RPMI7951 (cell line): ENCODE measurements at places on chromosomes 3 and 15. TPM values are rescaled to one million over a fixed set of nuclear protein-coding genes. Genes with fewer than 3 reads are reported as not detected.

GRCh38 chr3:134326760-134327593 is 47.3 kb downstream of the AMOTL2 start:
- peak; percentile 96 for DNase-seq

DNA sequence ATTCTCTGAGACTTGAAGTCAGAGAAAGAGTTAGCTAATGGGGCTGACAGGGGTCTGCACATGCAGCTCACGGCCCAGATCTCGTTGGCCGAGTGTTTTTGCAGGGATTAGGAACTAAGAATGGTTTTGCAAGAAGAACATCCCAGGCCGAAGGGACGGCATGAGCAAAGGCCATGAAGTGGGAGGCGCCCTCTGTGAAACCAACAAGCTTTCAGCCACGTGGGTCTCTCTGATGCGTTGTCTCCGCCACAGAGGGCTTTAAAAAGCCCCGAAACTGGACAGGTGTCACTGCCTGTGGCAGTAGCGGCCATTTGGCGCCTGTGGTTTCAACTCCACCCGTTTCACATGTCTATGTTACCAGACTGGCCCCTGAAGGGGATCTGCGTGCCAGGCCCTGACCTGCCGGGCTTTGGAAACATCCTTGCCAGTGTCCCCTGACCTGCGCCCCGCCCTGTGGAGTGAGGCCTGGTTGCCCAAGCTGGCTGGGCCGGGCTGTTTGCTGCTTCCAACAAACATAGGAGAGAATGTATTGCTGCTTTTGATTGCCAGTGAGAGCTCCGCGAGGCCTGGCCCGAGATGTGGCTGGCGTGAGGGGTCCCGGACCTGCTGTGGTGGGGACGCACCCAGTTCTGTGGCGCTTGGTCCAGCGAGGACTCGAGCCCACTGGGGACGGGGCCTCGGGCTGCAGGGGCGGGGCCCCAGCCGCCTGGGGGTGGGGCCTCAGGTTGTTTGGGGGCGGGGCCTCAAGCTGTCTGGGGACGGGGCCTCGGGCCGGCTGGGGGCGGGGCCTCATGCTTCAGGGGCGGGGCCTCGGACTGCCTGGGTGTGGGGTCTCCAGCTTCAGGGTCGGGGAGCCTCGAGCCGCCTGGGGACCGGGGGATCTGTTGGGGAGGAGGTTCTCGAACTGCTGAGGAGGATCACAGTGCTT is 30.4 kb downstream of the GOLGA6L2 start:
- DNase-seq = no peak

GRCh38 chr15:79067072-79067833 is 23.3 kb downstream of the RASGRF1 start:
- no peak for DNase-seq

DNA sequence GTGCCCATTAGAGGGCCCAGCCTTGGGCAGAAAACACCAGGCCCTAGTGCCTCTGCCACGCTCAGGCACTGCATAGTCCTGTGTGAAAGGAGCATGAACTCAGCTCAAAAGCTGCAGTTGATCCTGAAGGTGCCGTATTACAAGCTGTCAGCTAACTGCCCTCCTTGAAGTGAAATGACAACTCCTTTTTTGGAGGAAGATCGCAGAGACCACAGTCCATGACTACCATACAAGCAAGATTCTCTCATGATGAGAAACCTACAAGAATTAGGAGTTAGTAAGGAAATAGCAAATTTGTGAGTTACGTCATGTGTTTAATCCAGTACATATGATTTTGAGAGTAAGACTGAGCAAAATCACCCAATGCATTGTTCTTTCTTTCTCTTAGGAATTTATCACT is 513.9 kb upstream of the NR2F2 start:
- DNase-seq = no peak

- DNase-seq = no peak
Observed at GRCh38 chr3:36196058-36196457, 184.2 kb upstream of the STAC start.

DNA sequence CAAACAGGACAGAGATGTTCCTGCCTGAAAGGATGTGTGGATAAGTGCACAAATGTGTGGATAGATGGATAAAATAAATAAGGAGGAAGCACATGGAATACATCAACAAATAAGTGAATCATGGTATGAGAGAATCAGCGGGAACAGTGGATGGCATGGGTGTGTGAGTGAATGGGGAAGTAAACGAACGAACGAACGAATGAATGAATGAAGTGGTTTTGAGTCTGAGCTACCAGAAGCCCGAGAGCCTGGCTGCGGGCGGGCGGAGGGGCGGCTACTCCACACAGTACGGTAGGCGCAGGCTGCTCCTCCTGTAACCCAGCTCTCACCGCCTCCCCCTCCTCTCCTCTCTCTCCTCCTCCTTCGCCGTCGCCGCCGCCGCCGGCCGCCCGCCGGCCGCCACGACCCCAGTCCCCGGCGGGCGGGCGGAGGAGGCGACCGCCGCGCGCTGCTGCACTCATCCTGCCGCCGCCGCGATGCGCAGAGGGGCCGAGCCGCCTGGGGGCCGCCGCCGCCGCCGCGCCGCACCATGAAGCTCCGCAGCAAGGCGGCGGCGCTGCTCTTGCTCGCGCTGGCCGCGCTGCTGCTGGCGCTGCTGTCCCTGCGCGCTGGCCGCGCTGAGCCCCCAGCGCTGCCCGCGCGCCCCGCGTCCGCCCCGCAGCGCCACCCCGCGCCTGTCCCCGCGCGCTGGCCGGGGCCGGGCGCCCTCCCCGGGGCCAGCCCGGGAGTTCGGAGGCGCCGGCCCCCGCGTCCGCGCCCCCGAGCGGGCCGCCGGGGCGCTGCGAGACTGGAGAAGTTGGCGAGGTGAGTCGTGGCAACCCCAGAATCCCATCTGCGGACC is at the start of gene GXYLT2:
TSS of gene GXYLT2 (plus strand) at position 342 of the 841 bp plus-strand sequence. CDS start at position 530, 188 bp downstream.
- peak; percentile 81 for DNase-seq

Gene CFAP44
- 0.59 and 1.6 TPM in 2 replicates for total RNA-seq

Gene POLG
- 47.9 and 51.9 TPM in 2 replicates for total RNA-seq

Gene ADAMTSL3
- not detected in 2 replicates for total RNA-seq

DNA sequence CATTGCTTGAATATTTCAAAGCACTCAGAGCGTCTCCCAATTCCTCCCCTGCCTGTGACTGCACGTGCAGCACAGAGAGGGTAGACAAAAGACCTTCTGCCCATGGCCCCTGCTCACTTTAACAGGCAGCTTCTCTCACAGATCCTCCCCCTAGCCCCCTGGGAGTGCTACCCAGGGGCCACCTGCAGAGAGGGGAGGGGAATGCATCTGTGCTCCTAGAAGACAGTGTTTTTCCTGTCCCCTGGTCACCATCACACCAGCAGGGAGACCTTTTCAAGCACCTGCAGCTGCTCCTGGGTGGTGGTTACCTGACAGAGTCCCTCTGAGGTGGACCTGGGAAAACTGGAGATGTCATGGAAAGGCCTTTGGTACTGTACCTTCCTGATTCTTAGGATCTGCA is 56.7 kb upstream of the PRR23C start:
- DNase-seq = no peak

DNA sequence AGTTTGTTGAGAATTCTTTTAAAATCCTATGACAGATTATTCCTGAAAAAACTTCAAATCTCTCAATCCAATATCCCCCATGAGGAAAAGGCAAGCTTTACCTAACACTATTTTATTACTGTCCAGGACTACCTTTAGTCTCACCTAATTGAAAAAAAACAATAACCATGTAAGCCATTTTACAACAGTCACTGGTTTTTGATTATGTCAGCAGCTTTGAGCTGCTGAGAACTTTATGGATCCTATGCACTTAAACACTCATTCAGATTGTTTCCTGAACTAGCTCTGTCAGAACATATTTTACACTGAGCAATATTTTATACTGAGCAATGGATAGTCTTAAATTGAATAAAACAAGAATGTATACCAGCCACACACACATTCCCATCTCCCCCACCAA is 79.9 kb downstream of the ZBBX start:
- DNase-seq = no peak

Gene HDC
- not detected in 2 replicates for total RNA-seq
